ENCODE measurements at places on chromosomes 1 and 21.

- DNase-seq, result no peak
Measured at GRCh38 chr1:8359617-8360481, 41.9 kb downstream of the SLC45A1 start.

DNA sequence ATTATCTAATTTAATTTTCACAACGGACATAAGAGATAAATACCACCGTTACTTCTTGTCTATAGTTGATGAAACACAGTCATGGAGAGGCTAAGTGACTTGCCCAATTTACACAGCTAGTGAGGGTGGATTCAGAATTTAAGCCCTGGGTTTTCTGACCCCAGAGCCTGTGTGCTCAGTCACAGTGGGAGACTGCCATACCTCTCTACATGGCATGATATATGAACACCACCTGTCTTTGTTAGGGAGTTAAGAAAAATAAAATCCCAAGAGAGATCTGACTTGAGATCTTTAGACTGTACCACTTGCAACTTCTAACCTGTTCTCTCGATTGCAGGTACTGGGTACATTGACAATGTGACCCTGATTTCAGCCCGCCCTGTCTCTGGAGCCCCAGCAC lies 40.3 kb downstream of the LAMC2 start:
- DNase-seq, result no peak

DNA sequence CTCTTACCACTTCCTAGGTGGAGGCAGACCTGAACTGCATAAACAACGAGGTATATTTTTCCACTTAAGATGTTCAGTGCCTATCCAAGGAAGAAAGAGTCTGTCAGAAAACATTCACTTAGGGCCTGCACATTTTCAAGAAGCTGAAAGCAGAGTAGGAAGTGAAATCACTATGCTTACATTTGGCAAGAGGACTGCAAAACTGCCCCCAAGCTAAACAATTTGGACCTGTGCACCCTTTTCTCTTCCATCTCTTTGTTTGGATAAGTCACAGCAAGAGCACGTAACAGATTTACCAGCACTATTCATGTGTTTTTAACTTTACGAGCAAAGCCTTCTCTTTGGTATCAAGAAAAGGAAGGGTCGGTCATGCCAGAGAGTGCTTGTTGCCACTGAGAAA lies 13.2 kb upstream of the BEND5 start:
- DNase-seq, result no peak

GRCh38 chr21:15604413-15604812 lies 125.4 kb upstream of the USP25 start:
- no peak for DNase-seq
